T-helper 2 cell treated with Interferon-gamma antibody and Interleukin-4, amounts not matched to agents 5 μg/mL and 100 μg/mL, for 36 hours (primary cell): ENCODE measurements at places on chromosomes 7 and 10.

GRCh38 chr10:63681993-63682697 is 160.9 kb downstream of the REEP3 start:
- H3K36me3 ChIP-seq: no peaks in the 10 kb centered on the region
- H3K4me3 ChIP-seq: peak overlapping the region; percentile 14
- peak overlapping the region; percentile 17 for H3K27ac ChIP-seq
- H3K4me1 ChIP-seq: peaks cover 25% of the 10 kb centered on the region

- no peaks in the 10 kb centered on the region for H3K27me3 ChIP-seq
- peaks cover 69% of the 10 kb centered on the region for H3K36me3 ChIP-seq
- no peak for DNase-seq
- H3K4me3 ChIP-seq: no peak overlapping the region
- H3K27ac ChIP-seq: no peak overlapping the region
Measured at GRCh38 chr10:89771684-89772083, 70.3 kb downstream of the KIF20B start.

GRCh38 chr10:93342366-93342765 is 139.8 kb downstream of the MYOF start:
- peaks cover 4% of the 10 kb centered on the region for H3K4me1 ChIP-seq
- no peaks in the 10 kb centered on the region for H3K36me3 ChIP-seq
- no peak for DNase-seq
- H3K27me3 ChIP-seq: no peaks in the 10 kb centered on the region
- no peak overlapping the region for H3K27ac ChIP-seq

- DNase-seq: no peak
- no peaks in the 10 kb centered on the region for H3K4me1 ChIP-seq
- no peaks in the 10 kb centered on the region for H3K36me3 ChIP-seq
- no peak overlapping the region for H3K27ac ChIP-seq
Measured at GRCh38 chr10:108180878-108181277, 1016.4 kb upstream of the SORCS1 start.

GRCh38 chr10:114398587-114399331 is 5.5 kb downstream of the AFAP1L2 start:
- no peaks in the 10 kb centered on the region for H3K36me3 ChIP-seq
- peaks cover 80% of the 10 kb centered on the region for H3K27me3 ChIP-seq
- H3K27ac ChIP-seq: no peak overlapping the region
- H3K4me1 ChIP-seq: peaks cover 18% of the 10 kb centered on the region
- no peak overlapping the region for H3K4me3 ChIP-seq

DNA sequence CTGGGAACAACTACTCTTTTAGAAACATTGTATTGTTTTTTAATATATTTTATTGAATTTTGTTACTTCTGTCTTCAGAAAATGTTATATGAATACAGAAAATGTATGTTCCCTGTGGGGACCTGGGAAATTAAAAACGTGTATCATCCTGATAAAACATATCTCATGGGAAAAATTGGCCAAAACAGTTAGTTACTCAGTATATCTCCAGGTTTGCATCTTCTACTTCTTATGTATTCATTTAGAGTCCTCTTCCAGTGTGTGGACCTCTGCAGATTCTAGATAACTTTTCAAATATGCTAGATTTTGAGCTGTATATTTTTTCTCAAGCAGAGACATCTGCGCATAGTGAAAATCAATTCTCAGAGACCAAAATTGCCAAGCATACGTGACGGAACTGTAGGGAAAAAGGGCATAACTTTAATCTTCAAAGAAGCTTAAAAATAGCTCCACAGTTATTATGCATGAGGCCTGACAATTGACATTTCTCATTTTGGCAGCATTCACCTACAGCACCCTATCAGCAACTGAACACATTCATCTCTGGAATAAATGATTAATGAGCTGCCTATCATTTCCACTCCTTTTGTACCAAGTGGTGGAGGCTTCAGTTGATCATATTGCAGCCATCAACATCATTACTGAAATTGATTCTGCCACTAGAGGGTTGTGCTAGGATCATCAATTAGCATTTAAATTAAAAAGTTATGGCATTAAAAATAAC is 26.4 kb upstream of the UMAD1 start:
- H3K36me3 ChIP-seq: no peaks in the 10 kb centered on the region
- DNase-seq: no peak
- peaks cover 2% of the 10 kb centered on the region for H3K4me1 ChIP-seq
- H3K4me3 ChIP-seq: no peak overlapping the region
- H3K27ac ChIP-seq: no peak overlapping the region
- no peaks in the 10 kb centered on the region for H3K27me3 ChIP-seq

GRCh38 chr7:152894295-152895170 is 135.0 kb downstream of the ACTR3B start:
- H3K27ac ChIP-seq: no peak overlapping the region
- no peaks in the 10 kb centered on the region for H3K27me3 ChIP-seq
- H3K36me3 ChIP-seq: no peaks in the 10 kb centered on the region

DNA sequence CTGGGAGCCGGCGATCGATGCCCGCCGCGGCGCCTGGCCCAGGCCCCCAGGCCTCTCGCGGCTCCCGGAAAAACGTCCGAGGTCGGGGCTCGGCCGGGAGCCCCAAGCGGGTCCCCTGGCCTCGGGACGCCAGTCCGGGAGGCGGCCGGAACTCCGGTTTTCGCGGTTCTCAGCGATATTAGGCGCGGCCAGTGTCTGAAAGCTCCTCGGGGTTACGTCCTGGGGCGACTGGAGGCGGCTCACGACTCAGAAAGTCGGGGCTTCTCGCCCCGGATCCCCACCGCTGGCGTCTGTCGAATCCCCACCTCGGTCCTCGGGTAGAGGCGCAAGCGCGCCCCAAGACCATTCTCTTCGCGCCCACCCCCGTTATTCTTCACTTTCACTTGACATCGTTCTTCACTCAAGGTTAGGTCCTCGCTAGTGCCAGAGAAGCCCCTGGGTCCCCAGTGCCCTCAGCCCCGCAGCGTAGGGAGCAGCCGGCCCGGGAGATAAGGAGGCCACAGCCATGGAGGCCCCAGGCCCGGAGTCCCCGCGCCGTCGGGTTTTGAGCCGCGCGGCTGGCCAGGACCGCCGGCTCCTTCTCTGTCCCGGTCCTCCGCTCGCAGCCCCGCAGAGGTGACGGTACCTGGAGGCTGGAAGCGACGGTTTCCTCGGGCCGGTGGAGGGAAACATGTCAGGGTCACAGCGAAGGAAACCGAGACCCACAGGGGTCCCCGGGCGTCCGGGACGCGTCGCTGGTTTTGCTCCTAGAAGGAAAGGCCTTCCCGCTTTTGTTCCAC is 35.2 kb upstream of the EBLN1 start:
- H3K27ac ChIP-seq: peak overlapping the region; percentile 93
- H3K4me1 ChIP-seq: peaks cover 17% of the 10 kb centered on the region
- peak overlapping the region; percentile 87 for H3K4me3 ChIP-seq

DNA sequence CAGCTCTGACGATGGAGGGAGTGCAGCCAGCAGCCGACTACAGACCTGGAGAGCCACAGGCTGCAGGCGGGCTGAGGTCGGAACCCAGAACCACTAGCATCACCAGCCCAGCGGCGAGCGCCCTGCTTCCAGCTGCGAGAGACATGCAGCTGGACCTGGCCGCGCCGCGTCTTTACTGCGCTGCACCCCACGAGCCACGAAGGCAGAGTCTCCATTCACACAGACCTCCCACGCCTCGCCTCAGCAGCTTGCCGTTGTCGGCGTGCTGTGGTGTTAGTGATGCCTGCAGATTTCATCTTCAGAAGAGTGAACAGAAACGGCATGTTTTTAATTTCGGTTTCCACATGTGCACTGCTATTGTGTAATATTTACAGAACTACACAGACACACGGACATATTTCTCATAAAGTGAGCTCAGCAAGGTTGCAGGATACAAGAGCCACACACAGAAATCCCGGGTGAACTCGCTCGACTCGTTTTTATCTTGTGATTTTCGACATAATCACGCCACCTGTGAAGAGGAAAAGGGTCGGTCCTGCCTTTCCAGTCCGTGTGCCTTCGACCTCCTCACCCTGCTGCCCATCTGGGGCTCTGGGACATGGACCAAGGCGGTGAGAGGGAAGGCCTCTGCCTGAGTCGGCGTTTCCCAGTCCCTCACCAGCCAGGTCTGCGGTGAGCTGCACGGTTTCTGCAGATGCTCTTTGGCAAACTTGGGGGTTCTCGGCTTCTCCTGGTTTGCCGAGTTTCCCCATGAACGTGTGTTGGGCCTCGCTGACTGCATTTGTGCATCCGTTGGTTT is 252.2 kb downstream of the ELFN1 start:
- peak overlapping the region; percentile 42 for H3K27ac ChIP-seq
- peaks cover 49% of the 10 kb centered on the region for H3K36me3 ChIP-seq
- H3K27me3 ChIP-seq: peaks cover 18% of the 10 kb centered on the region
- peak; percentile 74 for DNase-seq
- H3K4me3 ChIP-seq: peak overlapping the region; percentile 77

- no peak overlapping the region for H3K4me3 ChIP-seq
- H3K27ac ChIP-seq: no peak overlapping the region
- H3K36me3 ChIP-seq: no peaks in the 10 kb centered on the region
Measured at GRCh38 chr7:49763791-49764190, 9.6 kb upstream of the VWC2 start.

DNA sequence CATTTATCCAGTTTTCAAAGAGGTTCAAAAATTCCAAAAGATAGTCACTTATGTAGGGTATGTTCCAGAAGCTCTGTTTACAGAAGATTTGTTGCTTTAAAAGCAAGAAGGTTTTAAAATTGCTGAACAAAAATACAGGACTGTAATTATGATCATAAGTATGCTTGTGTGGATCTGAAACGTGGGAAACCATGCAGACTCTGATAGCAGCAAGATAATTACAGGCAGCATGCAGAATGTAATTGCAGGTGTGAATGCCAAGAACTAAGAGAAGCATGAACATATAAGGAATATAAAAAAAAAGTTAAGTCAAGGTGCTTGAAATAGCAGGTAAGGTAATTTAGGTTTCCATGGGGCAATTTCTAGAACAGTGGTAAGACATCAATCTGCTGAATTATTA is 405.7 kb downstream of the ARL4A start:
- H3K36me3 ChIP-seq: no peaks in the 10 kb centered on the region
- no peak overlapping the region for H3K4me3 ChIP-seq
- H3K27ac ChIP-seq: no peak overlapping the region
- H3K27me3 ChIP-seq: peaks cover 5% of the 10 kb centered on the region
- no peak for DNase-seq

DNA sequence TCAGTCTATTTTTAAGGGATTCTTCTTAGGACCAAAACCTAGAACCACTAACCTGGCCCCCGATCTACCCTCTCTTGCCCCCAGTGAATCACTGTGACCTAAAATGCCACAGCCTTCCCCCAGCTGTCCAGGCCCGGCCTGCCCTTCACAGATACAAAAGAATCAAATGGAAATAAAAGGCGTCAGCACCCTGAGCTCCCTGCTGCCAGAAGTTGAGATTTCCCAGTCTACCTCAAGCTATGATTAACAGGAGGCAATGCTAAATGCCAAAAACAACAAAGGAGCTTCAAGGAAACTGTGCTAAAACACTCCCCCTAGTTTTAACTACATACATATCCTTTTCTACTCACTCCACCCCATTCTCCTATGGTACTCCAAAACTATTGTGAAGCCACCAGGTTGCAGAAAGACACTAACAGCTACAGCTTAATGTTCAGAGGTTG is 67.8 kb downstream of the GSAP start:
- H3K4me3 ChIP-seq: no peak overlapping the region
- peaks cover 33% of the 10 kb centered on the region for H3K4me1 ChIP-seq
- H3K27me3 ChIP-seq: peaks cover 4% of the 10 kb centered on the region
- no peak overlapping the region for H3K27ac ChIP-seq
- DNase-seq: no peak
